ENCODE measurements at places on chromosomes 12 and 14.

DNA sequence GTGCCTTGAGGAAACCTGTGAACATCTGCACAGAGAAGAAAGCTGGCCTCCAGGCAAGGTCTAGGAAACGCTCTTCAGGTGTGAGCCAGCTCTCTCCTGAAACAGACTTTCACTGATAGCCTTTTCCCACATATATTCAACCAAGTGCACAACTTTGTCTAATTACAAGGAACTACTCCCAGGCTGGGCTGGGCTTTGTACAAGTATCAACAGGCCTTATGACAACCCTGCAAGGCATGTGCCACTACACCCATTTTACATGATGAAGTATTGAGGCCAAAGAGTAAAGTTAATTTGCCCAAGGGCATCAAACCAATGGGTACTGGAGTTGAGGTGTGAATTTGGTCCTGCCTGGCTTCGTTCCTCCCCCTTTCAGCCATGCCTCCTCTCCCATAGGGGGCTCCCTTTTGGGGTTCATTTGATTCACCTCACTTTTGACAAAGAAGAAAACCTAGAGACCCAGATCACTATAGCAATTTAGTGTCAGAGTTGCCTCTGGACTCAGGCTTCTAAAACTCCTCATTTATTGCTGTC is 2.1 kb downstream of the CSRP2 start:
- no peak for DNase-seq

GRCh38 chr14:104249706-104250105 is 111.3 kb downstream of the KIF26A start:
- DNase-seq = no peak

- DNase-seq = no peak
Measured at GRCh38 chr14:104085032-104085888, at the start of gene ASPG. ASPG (plus strand) TSS chr14:104085700; CDS start chr14:104085771, 71 bp downstream.

- no peak for DNase-seq
Measured at GRCh38 chr14:32657081-32657480, 281.6 kb upstream of the NPAS3 start.

- no peak for DNase-seq
Measured at GRCh38 chr12:48296586-48297282, 54.0 kb downstream of the ZNF641 start.

- DNase-seq = peak; percentile 37
Measured at GRCh38 chr12:113697651-113698509, 226.2 kb upstream of the LHX5 start.

DNA sequence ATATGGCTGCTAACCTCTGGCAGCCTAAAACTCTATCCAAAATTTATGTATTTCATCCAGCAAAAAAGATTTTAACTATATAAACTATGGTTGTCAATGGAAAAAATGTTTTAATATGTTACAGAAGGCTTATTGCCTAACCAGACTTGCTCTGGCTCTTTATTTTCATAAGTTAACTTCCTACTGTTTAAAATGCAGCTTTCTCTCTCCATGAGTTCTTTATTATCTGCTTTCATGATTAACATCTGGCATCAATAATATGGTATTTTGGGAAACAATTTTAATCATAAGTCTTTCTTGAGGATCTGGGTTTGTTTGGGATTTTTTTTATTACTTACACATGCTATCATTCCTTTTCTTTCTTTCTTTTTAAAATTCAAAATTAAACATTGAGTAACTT is 20.5 kb downstream of the KERA start:
- no peak for DNase-seq

DNA sequence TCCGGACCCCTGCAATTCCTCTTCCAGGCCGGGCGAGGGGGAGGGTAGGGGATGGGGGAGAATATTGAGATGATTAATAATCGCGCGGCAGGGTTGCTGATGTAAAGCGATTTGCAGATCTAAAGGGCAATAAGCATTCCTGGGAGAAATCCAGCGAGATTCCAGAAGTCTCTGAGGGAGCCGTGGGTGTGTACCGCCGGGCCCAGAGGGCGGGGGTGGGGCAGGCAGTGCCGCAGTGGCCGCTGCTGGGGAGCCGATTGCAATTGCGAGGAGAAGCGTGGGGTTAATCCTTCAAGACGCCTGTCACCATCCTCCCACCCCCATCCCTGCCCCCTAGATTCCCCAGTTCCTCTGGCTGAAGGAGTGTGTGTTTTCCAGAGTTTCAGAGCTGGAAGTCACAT is 16.4 kb downstream of the FOS start:
- no peak for DNase-seq

DNA sequence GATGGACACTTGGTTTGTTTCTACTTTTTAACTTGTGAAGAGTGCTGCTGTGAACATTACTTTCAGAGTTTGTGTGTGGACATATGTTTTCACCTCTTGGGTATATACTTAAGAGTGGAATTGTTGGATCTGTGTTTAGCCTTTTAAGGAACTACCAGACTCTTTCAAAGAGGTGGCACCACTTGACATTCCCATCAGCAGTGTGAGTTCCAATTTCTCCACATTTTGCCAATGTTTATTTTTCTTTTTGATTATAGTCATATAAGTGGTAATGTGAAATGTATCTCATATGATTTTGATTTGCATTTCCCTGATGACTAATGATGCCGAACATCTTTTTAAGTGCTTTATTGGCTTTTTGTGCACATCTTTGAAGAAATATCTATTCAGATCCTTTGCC is 44.8 kb downstream of the ARHGAP5 start:
- no peak for DNase-seq

DNA sequence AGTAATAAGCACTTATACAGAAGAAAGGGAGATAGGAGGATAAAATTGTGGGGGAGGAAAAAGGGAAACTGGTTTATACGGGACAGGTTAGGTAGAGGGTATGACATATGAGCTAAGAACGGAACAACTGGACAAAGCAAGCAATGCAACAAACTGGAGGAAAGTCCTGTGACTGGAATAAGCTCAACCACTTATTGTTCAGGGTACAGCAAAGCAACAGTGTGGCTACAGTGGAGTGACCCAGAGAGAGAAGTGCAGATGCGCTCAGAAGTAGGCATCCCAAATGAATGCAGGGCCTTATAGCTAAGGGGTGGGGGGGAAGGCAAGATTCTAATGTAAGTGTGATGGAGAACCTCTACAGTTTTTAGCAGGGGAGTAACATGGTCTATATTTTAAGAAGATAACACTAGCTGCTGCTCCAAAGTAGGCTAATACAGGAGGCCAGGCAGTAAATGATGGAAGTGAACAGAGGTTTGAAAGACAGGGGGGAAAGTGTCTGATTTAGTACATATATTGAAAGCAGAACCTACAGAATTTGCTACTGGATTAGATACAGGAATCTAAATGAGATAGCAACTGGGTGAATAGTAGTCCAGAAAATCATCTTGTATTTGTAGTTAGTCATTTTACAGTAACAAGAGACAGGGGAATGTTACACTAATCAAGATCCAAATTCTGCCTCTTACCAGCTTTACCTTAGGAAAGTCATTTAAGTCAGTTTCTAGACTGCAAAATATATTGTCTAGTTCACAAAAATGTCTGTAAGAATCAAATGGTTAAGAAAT is 3.3 kb downstream of the UBE2N start:
- no peak for DNase-seq

Data from NCI-H1092 (cell line).